ENCODE measurements at places on chromosomes 5 and 9.

GRCh38 chr9:132887181-132888120 is 8.8 kb downstream of the SPACA9 start:
- no peak for DNase-seq

DNA sequence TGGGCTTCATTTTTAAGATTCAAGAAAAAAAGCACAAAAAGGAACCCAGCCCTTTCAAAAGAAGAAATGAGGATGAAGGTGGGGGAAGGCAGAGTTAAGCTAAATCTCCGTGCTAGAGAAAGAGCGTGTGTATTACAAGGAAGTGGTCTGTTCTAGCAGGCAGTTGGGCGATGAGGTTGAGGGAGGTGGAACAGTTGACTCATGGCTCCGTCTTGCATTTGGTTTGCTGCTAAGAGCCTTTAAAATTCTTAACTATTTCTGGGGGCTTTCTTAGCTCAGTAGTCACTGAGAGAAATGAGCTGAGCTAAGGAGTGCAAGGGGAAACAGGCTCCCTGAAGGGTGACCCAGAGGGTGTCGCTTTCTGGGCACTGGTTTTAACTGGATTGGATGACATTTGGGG is 117.4 kb downstream of the GCNT1 start:
- peak; percentile 83 for DNase-seq

DNA sequence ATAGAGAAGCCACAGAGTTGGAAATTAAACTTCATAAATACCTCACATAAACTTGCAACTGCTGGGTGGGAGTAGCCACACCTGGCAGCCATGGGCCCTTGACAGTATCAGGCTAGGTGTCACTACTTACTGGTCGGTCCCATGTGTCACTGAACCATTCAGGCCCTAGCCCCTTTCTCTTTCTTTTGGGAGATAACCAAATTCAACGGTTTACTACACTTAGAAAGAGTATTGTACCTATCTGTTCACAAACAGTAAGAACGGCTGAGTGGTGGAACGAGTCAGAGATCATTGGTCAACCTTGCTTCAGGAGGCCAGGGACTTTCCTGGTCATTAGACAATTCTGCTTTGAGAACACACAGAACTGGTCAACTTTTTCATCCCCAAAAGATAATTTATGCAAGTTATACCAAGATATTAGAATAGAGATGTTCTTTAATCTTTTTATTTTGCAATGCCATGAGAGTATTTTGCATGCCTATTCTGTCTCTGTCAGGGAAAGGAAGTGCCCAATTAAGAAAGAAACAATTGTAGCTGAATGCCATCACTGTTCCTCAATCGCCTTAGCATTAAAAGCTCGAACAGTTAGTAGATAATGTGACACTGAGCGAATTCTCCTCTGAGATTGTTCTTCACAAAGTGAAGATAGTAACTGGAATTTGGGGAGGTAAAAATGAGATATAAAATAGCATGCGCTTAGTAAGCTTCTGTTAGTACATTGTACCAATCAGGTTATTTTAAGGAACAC is 50.9 kb downstream of the GOLPH3 start:
- no peak for DNase-seq

DNA sequence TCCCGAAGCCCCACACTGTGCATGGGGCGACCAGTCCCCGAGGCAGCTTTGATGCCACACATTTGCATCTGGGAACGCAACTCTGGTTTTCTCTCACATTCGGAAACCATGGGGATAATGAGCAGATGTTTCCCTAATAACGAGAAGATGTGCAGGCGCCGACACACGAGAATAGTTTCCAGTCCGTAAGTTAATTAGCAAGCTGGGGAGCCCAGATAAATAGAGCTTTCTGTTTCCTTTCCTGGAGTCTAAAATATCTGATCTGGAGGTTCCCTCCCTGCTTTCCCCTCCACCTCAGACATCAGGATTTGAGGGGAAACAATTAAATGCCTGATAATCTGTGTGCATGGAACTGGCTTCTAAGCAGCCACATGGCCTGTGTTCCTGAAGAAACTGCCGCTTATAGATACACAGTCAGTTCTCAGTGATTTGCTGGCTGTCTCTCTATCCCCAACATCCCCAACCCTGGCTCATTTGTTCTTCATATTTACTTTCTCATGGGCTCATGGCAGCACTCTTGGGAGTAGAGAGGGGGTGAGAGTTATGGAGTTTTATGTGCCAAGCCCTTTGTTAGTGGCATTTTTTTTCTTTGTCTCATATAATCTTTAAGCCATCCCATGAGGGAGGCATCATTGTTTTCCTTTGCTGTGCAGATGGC is 62.8 kb downstream of the PDZD2 start:
- no peak for DNase-seq

- DNase-seq, result no peak
Observed at GRCh38 chr9:124190761-124191160, 67.0 kb upstream of the NEK6 start.

Data from skeletal muscle cell (primary cell).